Stimulated activated CD4-positive, alpha-beta T cell treated with anti-CD3 and anti-CD28 coated beads, Interleukin-15, amount 100 ng/mL, for 24 hours (primary cell): ENCODE measurements at places on chromosomes 7 and 10.
A peak's percentile ranks its signal among the peaks of the same experiment; 100 is the strongest.

- DNase-seq, result no peak
These were observed 34.7 kb downstream of the IMMP2L start for GRCh38 chr7:111527545-111527944.

- DNase-seq, result no peak
These were observed 132.7 kb downstream of the XPNPEP1 start for GRCh38 chr10:109790647-109791046.

DNA sequence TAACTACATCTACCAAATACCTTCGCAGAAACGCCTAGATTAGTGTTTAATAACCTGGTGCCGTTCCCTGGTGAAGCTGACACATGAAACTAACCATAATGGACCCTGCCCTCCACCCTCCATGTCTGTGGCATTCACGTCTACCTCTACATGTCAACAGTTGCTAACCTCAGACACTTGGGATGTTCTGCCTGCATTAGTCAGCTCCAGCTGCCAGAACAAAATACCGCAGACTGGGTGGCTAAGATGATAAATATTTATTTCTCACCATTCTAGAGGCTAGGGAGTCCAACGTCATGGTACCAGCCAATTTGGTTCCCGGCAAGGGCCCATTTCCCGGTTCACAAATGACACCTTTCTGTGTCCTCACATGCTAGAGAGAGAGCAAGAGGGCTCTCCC lies 118.5 kb upstream of the CHST15 start:
- DNase-seq, result no peak

- DNase-seq, result no peak
These were observed 102.6 kb downstream of the VIPR2 start for GRCh38 chr7:159042103-159042502.

DNA sequence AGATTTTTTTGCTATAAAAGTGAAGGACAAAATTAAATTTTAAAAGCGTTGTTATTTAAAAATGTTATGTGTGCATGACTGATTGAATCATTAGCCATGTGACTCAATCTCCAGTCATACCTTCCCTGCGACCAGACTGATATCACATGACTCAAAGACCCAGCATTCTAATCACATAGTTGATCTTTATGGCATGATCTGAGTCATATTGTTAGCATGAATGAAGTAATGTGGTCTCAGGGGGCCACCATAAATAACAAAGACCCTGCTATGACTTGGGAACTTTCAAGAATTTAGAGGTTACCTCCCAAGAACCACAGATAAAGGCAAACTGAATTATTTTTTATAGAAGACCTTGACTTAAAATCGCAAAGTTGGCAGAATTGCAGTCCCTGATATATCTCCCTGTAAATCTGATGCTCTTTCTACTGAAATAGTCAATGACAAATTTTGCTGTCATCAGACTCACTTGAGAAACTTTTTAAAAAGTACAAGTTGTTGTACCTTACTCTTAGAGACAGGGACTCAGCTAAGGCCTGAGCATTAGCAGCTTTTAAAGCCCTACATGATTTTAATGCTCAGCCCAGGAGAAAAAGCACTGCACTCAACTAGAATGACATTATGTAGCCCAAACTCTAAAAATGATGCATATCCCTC lies 717.3 kb downstream of the XPNPEP1 start:
- no peak for DNase-seq

DNA sequence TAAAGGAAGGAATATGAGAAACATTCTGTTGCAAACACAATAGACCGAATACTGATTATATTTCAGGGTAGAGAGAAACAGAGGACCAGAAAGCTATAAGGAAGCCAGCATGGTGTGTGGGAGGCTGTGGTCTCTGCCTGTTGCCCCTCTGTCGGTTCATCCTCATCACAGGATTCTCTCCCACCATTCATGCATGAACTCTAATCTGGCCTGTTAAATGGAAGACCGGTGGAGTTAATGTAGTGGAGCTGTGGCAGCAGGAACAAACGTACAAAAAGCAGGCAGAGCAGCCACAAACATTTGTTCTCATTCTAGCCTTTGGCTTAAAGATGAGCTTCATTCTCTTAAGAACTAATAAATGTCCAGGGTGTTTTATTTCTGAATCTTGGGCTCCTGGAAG lies 902.4 kb downstream of the LRMDA start:
- DNase-seq, result no peak

DNA sequence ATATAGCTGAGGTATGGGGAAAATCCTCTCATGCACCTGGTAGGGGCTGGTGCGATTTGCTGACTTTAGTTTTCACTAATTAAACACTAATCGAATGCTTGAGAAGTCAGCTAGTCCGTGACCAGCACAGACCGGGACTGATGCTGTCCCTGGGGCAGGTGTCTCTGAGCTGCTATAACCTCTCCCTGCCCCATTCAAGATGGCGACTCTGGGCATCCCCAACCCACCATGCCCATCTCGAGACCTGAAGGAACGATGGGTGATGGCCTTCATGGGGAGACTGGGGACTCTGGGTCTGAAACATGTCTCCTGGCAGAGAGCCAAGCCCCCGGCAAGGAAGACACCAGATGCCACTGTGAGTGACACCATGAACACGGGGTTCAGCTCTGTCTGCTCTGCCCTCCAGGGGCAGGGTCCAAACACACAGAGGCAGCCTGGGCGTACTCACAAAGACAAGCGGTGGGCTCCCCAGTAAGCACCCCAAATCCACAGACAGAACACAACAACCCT lies 57.4 kb downstream of the GNA12 start:
- no peak for DNase-seq

DNA sequence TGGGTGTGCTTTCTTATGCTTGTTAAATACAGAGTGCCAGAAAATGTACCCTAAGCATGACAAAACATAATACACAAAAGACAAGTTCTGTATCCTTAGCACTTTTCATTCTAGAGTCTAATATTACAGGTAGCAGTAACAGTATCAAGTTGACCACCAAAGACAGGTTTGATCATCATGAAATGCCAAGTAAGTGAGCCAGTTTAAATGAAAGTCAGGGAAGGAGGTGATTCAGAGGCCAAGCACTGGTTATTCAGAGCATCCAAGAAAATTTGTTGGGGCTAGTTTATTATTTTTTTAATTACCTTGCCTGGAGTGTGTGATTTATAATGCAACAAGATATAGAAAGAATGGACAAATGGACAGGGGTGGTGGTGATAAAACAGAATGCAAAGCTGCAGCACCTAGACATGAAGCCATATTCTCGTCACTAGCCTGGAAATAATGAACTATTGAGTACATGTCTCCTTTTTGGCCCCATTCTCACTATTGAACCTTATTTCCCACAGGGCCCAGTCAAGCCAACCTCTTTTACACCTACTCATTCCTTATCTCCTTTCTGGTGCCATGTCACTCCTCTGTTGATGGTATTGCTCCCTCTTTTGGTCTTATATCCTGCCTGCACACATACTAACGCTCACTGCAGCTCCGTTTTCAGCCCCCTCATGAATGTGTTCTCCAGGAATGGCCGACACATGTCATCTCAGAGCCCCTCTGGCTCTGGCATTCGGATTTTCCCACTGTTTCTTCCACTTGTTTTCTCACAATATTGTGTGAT lies 78.6 kb upstream of the GLCCI1 start:
- DNase-seq, result no peak

- no peak for DNase-seq
These were observed 322 bp upstream of the RAMP3 start for GRCh38 chr7:45157286-45157652.

DNA sequence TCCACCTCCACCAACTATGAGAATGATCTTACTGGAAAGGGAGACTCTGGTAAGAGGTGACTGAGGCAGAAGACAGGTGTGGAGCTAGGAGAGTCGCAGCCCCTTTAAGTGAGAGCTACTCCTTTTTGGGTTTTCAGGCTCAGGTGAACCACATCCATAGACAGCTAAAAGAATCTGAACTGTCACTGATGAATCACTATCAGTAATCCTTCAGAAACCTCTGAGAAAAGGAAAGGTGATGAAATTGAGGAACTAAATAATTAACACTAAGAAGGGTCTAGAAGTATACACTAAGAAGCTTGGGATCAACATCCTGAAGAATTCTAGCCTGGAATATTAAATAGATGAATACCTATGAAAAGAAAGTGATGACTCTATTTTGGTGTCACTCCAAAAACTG lies 83.0 kb downstream of the SORBS1 start:
- DNase-seq, result no peak

DNA sequence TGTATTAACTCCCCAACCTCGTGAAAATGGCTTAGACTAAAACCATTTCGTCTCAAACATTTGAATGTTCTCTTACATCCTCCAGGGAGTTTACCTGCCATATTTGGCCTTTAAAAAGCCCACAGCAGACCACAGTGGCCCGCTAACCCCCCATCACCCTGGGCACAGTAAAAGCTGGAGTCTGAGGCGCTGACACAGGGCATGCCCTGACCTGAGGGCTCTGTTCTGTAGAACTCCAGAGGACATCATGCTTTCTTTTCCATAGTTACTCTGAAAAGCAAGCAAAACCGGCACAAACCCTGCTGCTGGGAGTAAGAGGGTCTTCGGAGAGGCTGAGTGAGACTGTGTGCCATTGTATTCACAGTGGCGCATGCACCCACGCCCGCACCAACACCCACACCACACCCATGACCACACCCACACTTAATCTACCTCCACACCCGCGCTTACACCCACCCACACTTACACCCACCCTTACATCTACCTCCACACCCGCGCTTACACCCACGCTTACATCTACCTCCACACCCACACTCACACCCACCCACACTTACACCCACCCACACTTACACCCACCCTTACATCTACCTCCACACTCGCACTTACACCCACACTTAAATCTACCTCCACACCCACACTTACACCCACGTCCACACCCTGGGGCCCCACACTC lies 32.1 kb downstream of the LRRC27 start:
- DNase-seq, result peak; percentile 38

DNA sequence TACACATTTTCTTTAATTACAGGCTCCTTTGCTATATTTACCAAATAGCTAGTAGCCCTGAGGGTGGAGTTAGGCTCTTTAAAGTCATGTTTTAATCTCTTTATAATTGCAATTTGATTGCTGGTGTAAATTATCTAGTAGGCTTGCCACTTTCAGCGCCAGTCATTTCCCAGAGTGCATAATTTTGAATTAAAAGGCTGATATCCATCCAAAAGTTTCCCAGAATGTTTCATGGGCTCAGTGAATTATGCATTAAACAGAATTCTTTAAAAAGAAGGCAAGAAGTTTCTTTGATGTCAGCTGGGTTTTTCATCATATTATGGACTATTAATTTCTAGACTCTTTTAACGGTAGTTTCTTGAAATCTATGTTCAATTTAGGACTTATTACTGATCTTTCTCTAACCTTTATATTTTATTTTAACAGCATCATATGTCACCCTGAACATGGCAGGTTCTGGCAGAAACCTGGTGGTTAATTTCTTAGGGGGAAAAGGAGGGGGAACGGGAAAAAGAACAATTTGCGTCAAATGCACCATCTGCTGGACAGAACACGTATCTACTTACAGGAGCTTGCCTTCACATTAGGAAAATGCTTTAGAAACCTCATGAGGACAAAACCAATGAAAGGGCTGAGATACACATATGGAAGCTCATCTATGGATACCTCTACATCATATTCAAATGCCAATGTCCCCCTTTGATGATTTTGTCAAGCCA lies 171.1 kb downstream of the GRM3 start:
- DNase-seq, result no peak

GRCh38 chr10:79017882-79018520 lies 50.8 kb upstream of the ZMIZ1 start:
- no peak for DNase-seq

- DNase-seq, result peak; percentile 40
These were observed 8.3 kb downstream of the PI4K2A start for GRCh38 chr10:97648562-97649404.

DNA sequence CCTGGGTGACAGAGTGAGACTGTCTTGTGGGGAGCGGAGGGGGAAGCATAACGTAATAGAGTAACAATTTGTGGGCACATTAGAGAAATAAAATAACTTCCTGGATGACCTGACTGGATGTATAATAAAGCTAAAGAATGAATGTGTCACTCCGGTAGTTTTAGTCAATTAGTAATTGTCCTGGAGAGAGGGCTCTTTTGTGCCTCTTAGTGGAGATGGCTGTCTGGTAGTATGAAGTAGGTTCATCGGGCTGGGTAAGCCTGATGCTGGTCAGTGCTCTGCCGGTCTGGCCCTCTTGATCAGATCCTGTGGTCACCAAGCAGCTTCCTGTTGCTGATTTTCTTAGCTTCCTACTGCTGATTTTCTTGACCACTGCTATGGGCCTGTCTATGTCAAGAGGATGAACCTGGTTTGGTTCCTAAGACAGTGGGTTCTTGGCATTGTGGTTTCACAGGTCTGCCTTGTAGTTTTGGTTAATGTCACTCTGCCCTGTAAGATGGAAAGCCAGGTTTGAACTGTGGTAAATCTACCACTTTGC lies 34.1 kb downstream of the ZRANB1 start:
- DNase-seq, result no peak

GRCh38 chr7:74343281-74344131 lies 54.3 kb downstream of the CLIP2 start:
- peak; percentile 18 for DNase-seq

GRCh38 chr10:79446758-79447084 lies 1.3 kb upstream of the ZCCHC24 start:
- DNase-seq, result no peak

- no peak for DNase-seq
These were observed 541.6 kb downstream of the REEP3 start for GRCh38 chr10:64062793-64063192.

DNA sequence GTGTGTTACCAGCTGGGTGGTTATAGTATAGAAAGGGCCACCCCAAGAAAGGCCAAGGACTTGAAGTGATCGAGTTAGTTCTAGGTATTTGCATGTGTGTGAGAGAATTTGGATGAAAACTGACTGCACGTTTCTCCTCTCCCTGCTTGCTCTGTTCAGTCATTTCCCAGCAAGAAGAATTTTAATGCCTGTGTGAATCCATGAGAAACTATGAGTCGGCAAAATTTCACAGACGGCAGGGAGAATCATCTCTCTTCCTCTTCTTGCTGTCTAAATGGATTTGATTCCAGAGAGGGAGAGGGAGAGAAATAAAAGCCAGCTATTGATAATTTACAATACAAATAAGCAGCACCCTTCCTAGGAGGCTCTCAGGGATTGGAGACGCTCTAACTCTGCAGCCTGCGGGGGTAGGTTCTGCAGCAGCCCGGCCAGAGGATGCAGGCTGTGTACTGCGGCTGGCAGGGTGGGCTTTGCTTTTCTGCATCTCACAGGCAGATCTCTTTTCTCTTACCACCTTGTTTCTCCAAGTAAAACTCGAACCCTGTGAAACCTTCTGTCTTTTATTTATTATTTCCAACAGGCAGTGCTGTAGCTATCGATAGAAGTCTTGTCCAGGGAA lies 183.6 kb downstream of the TCF7L2 start:
- DNase-seq, result no peak

- no peak for DNase-seq
These were observed 3.5 kb upstream of the MYL10 start for GRCh38 chr7:101632641-101633040.

DNA sequence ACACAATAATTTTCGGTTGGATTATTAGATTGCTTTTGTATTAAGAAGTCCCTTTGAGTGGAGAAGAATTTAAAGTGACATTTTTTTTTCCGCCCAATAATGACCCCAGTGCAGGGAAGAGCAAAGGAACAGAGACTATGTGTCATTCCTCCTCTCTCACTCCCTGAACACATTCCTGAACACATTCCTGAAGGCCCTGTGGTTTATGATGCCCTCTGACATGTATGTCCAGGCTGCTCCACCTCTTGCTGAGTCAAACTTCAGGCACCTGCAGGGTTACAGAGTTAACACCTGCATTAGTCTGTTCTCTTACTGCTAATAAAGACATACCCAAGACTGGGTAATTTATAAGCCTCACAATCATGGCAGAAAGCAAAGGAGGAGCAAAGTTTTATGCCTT lies 704.0 kb upstream of the LRRN3 start:
- no peak for DNase-seq
